ENCODE measurements at places on chromosomes 5 and 9.

GRCh38 chr5:132469380-132470009 is 21.1 kb downstream of the IRF1 start:
- no peak for DNase-seq

GRCh38 chr5:19927919-19928318 is 60.1 kb downstream of the CDH18 start:
- no peak for DNase-seq

GRCh38 chr9:36991516-36992134 is 42.4 kb downstream of the PAX5 start:
- no peak for DNase-seq

- DNase-seq, result no peak
These were observed 50.7 kb downstream of the TRIP13 start for GRCh38 chr5:943201-943917.

GRCh38 chr5:173321886-173322285 is 6.3 kb downstream of the STC2 start:
- no peak for DNase-seq

DNA sequence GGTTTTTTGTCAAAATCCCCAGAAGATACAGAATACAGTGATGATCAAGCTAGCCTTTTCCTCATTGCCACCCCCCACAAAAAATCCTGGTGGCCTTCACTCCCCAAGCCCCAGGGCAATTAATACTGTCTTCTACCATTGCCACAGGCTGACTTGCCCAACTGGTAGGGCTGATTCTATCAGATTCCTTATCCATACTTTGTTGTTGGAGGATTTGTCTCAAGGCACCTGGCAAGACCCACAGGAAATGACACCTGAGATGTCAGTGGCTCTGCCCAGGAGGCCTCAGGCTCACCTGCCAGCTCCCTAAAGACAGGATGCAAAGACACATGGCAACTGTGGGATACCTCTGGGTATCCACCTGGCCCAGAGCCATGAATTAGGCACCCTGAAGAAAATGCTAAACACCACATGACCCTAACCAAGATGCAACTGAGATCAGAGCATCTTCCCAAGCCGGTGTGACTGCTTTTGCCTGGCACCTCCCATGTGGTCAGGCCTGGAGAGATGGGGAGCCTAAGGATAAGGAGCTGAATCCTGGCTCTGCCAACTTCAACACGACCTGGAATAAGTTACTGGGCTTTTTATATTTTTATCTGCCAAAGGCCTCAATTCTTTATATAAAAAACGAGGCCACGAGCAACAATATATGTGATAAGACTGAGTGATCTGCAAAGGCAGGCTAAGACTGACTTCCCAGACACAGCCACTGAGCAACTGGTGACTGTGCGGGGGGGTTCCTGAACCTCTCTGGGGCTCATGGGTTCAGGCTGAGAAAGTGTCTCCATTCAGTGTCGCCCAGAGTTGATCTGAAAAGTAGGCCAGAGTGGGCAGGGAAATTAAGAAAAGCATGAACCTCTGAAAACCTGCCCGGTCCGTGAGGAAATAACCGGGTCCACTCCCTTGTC is 944 bp downstream of the ATOX1 start:
- DNase-seq, result no peak

DNA sequence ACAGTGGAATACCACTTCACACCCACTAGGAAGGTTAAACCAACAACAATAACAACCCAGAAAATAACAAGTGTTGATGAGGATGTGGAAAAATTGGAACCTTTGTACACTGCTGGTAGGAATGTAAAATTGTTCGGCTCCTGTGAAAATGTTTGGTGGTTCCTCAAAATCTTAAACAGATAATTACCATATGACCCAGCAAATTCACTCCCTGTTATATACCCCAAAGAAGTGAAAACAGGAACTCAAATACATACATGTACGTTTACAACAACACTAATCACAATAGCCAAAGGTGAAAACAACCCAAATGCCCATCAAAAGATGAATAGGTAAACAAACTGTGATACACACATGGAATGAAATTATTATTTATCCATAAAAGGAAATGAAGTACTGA is 178.5 kb upstream of the PHYKPL start:
- no peak for DNase-seq

- no peak for DNase-seq
These were observed 940.2 kb downstream of the EFNA5 start for GRCh38 chr5:106730506-106730905.

- DNase-seq, result no peak
These were observed 256.2 kb downstream of the FER start for GRCh38 chr5:109003928-109004327.

DNA sequence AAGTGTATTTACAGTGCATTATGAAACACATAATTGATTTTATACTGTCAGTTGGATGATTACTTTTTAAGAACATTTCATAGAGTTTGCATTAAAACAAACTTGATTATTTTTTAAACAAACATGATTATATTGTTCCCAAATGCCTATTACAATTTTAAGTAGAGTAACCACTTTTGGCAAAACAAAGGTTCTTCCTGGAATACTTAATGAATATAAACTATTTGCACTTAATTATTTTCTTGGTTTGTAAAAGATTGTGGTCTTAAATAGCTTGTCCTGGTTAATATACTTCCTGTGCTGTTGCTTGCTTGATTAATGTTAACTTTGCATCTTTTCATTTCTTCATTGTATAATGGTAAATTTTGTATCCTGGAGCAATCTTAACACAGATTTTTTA is 180.0 kb downstream of the CDH12 start:
- no peak for DNase-seq

DNA sequence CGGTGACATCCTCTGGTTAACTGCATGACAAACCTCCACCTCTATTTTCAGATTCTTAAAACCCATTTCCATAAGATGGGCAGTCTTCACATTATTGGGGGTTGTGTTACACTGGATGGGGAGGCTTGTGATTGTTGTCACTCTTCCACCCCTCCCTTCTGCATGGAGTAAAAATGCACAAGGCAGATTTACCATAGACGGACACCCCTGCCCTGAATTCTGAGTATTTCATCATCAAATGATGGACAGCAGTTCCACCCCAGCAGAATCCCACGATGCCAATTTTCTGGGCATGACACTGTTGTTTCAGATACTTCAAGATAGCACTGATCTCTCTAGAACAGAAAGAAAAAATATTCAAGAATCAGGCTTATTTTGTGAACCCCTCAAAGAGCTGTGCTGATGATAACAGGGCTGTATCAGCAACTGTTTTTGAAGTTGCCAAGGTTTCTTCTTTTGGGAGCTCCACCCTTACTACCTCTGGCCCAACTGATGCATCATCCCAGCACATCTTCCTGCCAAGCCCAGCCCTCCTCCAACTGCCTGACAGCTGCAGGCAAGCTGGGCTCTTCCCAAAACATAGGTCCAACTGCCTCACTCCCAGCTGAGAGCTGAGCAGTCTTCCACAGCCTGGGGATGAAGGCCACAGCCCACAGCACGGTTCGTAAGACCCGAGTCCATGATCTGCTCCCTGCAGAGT is 21.4 kb downstream of the CMBL start:
- DNase-seq, result no peak

GRCh38 chr5:89844548-89844947 is 565.0 kb downstream of the CETN3 start:
- DNase-seq, result no peak

GRCh38 chr5:96067894-96068614 is 106.4 kb upstream of the ELL2 start:
- no peak for DNase-seq

- DNase-seq, result no peak
These were observed 2.9 kb downstream of the BICD2 start for GRCh38 chr9:92761686-92762085.

GRCh38 chr5:95385334-95385733 is 5.8 kb upstream of the FAM81B start:
- no peak for DNase-seq

GRCh38 chr9:109050444-109050843 is 37.1 kb upstream of the CTNNAL1 start:
- DNase-seq, result no peak

GRCh38 chr5:76782444-76782843 is 36.4 kb upstream of the F2RL1 start:
- DNase-seq, result no peak

GRCh38 chr9:37925786-37926736 is 22.1 kb upstream of the SLC25A51 start:
- DNase-seq, result no peak

DNA sequence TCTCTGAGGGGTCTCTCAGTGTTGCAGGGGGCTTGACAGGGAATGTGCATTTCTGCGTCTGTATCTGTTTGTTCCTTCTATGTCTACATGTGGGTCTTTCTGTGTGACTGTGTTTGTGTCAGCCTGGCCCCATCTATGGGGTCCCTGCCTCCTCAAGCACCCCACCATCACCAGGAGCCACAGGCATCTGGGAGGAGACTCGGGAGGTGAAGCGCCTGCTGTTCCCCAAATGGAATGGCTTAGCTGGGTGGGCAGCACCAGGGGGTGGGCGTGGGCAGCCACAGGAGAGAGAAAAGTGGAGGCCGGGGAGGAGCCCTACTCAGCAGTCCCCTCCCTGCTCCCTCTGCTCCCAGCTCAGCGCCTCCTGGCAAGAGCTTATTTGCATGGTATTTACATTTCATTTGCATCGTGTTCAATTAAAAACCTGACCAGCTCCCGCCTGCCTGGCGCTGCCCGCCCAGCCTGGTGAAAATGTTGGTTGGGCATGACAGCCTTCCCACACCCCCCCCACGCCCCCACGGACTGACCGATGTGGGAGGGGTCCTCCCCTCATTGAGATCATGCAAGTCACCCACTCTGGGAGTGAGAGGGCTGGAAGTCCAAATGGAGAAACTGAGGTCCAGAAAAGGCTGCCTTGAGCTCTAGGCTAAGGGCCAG is 50.5 kb downstream of the CXXC5 start:
- peak; percentile 87 for DNase-seq

GRCh38 chr5:54795284-54795683 is 190.1 kb downstream of the ESM1 start:
- no peak for DNase-seq

DNA sequence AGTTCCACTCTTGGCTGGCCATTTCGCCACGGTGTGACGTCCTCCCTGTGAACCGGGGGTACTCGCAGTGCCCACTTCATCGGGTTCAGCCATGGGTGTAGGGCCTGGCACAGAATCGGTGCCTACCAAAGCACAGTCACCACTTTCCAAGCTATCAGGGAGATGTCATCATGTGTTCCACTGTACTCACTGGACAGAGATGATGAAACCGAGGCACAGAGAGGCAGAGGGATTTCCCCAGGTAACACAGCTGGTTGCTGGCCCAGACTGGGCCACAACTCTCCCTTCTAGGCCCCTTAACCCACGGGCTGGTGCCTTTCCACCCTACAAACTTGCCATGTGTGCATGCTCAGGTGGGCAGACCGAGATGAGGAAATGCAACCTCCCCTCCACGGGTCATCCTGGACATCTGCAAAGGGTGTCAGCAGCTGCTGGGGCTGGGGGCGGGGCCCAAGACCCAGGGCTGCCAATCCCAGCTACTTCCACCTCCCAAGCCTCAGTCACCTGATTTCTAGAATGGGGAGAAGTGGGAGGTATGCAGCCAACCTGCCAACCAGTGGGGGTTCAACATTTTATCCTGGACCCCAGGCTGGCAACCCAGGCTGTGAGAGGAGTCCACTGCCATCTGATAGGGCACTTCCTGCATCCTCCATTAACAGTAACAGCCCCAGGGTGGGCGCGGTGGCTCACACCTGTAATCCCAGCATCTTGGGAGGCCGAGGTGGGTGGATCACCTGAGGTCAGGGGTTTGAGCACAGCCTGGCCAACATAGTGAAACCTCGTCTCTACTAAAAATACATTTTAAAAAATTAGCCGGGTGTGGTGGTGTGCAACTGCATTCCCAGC is 893 bp upstream of the SH2D3C start:
- no peak for DNase-seq

DNA sequence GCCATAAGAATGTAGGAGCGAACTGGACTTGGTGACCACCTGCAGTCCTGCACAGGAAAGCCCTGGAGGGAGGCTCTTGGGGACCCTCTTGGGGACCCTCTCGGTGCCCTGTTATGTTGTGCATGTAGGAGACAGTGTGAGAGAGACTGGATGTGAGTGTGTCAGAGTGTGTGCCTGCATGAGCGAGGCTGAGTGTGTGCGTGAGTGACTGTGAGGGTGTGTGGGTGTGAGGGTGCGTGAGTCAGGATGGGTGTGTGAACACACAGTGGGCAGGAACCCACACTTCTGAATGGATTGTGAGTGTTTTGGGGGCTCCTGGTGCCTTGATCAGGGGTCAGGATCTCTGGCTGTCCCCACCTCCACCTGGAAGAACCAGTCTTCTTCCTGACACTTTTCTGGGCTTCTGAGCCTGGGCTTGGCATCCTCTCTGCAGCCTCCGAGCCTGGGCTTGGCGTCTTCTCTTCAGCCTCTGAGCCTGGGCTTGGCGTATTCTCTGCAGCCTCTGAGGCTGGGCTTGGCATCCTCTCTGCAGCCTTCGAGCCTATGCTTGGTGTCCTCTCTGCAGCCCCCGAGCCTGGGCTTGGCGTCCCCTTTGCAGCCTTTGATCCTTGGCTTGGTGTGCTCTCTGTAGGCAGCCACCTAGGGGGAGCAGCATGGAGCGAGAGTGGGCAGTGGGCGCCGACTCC is 25.6 kb upstream of the ANKRD33B start:
- no peak for DNase-seq

DNA sequence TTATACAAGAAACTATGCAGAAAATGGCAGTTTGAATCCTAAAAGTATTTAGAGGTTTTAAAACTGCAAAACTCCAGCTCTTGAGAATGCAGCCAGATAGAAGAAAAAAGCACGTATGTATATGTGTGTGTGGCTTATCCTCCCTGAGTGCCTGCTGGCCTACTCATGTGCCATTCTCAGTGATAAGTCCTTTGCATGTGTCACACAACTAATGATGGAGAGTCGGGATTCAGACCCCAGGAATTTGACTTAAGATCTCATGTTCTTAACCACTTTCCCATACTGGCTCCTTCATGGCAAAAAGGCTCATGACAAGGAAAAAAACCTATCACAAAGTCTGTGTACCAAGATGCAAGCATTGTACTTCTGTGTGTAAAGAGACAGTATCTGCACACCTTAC is 26.6 kb downstream of the SMARCA2 start:
- DNase-seq, result no peak

GRCh38 chr9:86135371-86135770 is 36.0 kb upstream of the GOLM1 start:
- no peak for DNase-seq

- DNase-seq, result no peak
These were observed 59.4 kb downstream of the ANKH start for GRCh38 chr5:14812166-14812565.

DNA sequence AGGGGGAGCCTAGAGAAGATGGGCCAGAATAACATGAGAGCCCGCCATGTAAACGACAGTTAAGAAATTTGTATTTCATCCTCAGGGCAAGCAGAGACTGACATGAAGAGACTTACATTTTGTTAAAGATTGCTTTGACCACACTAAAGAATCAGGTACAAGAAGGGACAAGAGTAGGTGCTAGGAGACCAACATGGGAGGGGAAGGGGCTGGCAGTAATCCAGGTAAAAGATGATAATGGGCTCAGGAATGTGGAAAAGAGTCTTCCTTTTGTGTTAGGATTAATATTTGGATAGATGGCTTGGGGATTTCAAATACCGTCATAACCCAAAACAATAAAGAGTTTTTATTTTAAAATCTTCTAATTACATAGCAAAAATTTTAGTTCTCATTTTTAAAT is 137.3 kb downstream of the ZNF462 start:
- no peak for DNase-seq

- no peak for DNase-seq
These were observed 46.2 kb upstream of the NKD2 start for GRCh38 chr5:962386-962785.

GRCh38 chr9:1659363-1659690 is 355.8 kb upstream of the SMARCA2 start:
- DNase-seq, result no peak

Data from right atrium auricular region (tissue), 2 donors.